ENCODE measurements at places on chromosomes 7 and 10.

DNA sequence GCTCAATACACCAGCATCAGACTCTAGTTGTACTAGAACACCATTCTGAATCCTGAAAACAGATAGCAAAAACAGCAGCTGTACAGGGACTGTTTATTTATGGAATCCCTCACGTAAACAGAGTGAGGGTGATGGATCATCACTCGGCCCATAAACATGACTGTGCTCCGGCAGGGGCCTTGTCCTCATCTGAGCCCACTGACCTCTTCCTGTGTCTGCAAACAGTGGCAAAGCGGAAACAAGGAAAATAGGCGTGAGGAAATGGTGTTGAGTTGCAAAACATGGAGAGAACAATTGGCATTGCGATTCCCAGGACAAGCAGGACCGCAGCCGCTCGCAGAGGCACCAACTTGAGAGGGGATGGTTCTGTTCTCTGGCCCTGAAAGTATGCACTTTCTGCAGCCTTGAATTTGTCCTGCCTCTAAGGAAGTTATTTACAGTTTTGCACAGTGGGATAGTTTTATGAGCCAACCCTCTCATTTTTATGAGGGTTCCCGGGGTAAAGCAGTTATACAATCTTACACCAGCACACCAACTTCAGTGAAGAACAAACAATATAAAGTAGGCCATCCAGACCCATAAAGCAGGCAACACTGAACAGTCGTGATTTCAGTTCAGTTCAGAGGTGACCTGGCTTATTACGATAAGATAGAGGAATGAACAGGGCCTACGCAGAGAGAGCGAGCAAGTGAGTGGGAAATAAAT is 248.0 kb upstream of the FZD8 start:
- DNase-seq = no peak

DNA sequence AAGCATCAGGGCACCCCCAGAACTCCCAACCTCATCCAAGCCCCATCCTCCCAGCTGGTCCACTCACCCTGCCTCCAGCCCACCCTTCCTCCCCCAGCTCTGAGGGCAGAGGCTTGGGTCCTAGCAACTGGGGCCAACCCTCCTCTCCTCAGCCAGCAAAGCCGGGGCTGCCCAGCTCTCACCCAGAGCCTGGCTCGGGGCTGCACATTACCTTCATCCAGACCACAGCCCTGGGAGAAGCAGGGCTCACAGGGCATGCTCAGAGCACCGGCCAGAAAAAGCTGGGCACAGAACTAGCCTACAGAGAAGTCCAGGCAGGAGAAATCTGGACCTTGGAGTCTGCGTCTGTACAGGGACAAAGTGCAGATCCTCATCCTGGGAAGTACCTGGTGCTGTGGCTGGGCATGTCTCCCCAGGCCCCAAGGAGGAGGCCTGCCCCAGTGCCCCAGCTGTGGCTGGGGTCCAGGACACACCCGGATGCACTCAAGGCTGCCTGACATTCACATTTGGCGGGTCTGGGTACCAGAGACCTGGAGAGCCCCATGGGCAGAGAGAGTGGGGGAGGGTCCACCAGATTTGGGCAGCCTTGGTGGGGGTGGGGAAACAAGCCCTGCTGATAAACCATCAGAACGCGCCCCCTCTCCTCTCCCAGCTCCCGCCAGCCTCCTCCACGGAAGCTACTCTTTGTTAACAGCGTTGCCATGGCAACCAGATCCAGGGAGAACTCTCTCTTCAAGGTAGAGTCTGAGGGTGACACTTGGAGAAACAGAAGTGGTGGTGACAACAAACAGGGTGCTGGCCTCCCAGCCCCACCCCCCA is 5.1 kb downstream of the RASGEF1A start:
- peak; percentile 39 for DNase-seq

DNA sequence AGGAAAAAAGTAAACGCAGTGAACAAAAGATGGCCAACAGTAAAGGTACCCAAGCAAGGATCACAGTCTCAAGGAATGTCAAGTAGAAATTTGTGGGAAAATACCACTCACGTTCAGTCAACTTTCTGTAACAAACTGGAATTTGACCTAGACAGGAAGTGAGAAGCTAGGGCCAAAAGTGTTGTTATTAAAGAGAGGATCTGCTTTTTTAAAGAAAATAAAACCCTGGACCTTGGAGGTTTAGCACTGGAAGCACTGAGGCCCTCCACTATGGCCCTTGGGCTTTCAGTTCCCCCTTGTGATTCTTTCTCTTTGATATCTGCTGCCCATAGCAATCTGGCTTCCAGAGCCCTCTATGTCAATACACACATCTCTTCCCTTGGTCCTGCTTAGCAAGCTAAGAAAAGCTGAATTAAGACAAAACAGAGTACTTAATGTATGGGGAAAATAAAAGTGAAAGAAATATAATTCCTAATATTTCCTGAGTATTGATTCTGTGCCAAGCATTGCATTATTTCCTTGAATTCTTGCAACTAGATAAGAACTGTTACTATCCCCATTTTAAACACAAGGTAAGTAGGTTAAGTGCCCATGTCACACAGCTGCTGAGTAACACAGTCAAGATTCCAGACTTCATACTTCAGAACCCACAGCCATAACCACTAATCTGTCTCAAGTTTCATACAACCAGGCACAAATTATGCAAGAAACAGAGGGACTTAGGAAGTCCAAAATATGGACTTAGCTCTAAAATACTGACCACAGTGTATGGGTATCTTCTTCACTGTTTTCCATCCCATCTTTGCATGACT is 2.6 kb upstream of the ZNF438 start:
- no peak for DNase-seq

DNA sequence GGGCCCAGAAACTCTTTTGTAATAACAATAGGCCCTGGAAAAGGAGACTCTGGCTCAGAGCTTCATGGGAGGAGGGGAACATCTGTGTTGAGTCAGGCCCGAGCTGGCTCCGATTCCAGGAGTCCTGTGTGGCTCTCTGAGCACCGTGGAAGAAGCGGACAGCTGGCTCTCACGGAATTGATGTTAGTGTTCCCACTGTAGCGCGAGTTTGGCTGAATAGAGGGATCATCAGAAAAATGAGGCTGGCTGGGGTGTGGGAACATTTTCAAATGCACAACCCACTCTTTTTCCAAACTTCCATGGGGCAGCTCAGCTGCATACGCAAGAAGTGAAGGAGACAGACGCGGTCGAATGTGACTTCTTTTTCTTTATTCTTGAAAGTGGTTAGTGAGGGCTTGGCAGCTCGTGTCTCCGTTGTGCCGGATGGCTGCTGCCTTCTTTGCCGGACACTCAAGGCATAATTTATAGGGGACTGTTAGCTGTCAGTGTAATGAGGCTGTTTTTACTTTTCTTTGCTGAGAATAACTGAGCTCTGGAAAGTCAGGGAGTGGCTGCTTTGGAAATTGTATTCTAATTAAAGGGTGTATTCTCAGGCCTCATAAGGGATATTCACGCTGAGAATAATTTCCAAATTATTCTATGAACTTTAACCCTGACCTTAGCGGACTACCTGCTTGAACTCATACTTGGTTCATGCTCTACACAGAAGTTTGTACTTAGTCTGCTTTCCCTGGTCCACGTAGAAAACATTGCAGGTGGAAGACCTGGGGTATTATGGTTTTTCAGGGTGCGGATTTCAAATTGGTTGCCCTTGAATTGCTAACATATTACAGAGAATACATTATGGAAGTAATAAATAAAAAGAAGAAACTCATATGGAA is 23.1 kb downstream of the MDFIC start:
- peak; percentile 37 for DNase-seq

- no peak for DNase-seq
Observed at GRCh38 chr10:130928306-130928705, 383.2 kb downstream of the TCERG1L start.

DNA sequence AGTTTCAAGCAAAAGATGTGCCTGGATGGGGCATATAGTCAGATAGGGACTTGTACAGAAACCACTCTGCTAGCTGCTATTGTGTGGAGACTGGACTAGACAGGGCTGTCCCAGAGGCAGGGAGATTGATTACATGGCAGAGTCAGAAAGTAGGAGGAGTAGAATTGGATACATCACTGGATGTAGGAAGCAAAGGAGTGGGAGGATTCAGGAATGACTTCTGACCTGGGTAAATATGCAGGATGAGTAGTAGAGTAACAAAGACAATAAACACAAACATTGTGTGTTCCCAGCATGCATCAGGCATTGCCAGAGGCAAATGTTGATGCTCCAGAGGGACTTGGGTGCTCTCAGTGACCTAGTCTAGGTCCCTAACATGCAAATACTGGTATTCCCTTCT is 30.9 kb upstream of the MAT1A start:
- DNase-seq = no peak

DNA sequence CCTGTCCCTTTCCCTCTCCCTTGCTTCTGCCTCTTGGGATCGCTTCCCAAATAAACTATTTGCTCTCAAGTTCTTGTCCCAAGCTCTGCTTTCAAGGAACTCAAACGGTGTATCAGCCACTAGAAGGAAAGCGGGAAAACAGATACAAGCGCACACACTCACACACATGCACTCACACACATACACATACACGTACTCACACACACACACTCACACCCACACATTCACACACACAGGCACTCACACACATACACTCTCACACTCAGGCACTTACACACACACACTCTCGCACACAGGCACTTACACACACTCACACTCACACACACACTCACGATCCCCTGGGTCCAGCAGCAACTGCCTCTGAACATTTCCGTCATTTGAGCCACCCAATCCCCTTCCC is 121.9 kb downstream of the RAB11FIP2 start:
- no peak for DNase-seq

- no peak for DNase-seq
Observed at GRCh38 chr10:46222364-46222935, 64.3 kb upstream of the ANTXRL start.

DNA sequence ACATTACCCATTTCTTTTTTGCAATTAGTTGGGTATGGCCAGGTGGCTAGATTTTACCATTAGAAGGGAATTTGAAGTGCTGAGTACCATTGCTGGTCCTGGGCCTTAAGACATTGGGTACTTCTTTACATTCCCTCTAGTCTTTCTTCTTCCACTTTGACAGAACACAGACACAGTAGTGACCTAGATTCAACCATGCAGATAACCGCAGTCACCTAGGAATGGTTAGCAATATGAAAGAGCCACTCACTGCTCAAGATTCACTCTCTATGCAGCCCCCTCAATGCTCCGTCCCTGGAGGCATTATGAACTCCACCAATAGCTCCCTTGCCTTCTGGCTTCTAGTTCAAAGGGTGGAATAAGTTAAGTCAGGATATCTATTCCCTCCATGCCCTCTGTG is 16.2 kb upstream of the PON1 start:
- DNase-seq = no peak

DNA sequence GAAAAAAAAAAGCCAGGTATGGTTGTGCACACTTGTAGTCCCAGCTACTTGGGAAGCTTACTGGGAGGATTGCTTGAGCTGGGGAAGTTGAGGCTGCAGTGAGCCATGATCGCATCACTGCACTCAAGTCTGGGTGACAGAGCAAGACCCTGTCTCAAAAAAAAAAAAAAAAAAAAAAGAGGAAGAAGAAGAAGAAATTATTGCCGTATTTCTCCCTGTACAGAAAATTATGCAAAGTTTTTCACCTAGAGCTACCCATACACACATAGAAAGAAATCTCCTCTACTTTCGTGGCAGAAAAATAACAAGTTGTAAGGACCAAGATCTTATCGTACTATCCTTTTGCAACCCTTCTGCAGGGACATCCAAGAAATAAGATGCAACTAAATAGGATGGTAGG is 25.5 kb downstream of the AKR1B1 start:
- no peak for DNase-seq

DNA sequence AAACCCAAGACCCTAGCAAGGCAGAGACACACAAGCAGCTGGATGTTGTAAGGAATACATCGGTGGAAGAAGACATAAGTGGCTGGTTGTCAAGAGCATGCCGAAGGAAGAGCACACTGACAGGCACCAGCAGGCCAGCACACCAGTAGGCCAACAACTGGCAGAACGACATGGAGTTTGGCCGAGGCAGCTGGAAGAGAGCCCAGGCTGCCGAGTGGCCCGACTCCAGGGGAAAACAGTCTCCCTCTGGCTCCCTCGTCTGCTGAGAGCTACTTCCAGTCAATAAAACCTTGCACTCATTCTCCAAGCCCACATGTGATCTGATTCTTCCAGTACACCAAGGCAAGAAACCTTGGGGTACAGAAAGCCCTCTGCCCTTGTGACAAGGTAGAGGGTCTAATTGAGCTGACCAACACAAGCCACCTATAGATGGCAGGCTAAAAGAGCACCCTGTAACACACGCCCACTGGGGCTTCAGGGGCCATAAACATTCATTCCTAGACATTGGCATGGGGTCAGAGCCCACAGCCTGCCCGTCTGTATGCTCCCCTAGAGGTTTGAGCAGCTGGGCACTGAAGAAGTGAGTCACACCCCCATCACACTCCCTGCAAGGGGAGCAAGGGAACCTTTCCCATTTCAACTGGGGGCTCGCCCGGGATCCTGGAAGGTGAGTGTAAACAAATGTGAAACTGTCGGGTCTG is 14.7 kb upstream of the TNS3 start:
- DNase-seq = no peak

DNA sequence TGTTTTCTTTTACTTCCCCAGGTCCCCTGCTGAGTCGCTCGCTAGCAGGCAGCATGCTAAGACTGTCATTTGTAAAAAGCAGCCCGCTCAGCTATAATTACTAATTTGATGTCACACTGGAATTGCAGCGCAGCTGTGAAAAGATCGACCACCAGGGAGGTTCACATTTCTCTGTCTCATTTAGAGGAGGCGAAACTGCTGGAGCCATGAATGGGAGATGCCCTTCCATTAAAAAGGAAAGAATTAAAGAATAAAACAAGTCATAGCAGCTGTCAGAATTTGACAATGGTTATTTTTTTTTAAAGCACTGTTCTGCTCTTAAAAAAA is 153.5 kb downstream of the PIP4K2A start:
- DNase-seq = no peak

DNA sequence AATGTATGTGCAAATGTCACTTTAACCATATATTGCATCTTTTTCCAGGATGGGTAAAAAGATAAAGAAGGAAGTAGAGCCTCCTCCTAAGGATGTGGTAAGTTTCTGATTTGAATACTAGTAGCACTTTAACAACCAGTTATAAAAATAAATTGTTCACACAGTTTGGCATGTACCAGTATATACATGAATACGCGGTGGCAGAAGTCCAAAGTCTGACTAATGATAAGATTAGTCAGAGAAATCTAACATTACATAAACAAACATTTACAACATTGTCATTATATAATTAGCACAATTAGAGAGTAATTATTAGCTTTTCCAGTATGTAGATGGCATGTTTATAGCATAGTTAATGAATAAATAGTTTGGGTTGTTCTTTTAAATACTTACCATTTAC is 4.1 kb downstream of the ARMC3 start:
- no peak for DNase-seq

GRCh38 chr7:16801111-16801542 is 3.7 kb downstream of the AGR2 start:
- no peak for DNase-seq

- no peak for DNase-seq
Observed at GRCh38 chr10:79057481-79058275, 11.1 kb upstream of the ZMIZ1 start.

DNA sequence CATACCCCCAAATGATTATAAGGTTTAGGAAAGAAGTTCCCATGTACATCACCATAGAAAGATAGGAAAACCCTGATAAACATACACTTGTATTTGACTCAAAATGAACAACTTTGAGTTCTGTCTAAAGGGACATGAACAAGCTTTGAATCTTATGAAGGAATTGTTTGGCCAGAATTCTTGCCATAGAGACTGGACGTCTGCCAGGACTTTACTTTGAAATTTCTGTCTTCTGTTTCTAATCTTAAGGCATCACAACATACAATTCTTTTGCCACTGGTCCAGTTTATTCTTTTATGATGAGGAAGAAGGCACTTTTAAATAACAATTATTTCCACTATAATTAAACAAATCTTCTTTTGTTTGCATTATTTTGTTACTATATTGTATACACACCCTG is 26.2 kb upstream of the CYP26C1 start:
- no peak for DNase-seq

- no peak for DNase-seq
Observed at GRCh38 chr7:70681469-70682350, 450.2 kb upstream of the GALNT17 start.
